ENCODE measurements at places on chromosomes 2 and 18. TPM values are rescaled to one million over a fixed set of nuclear protein-coding genes. Genes with fewer than 3 reads are reported as not detected.

FSHR gene
- total RNA-seq: not detected

ADAM17 gene
- total RNA-seq: 46.4 TPM

LRATD1 gene
- total RNA-seq: 0.28 TPM

IL1RL1 gene
- total RNA-seq: under 0.01 TPM

AKAIN1 gene
- total RNA-seq: not detected

NFATC1 gene
- 0.36 TPM for total RNA-seq

FEV gene
- not detected for total RNA-seq

MTCL1 gene
- total RNA-seq: 38.6 TPM

SNTG2 gene
- total RNA-seq: 0.56 TPM

TXNDC2 gene
- total RNA-seq: 0.18 TPM

COBLL1 gene
- 1.1 TPM for total RNA-seq

FNDC4 gene
- 7.3 TPM for total RNA-seq

POU3F3 gene
- total RNA-seq: not detected

DLGAP1 gene
- total RNA-seq: under 0.01 TPM

OR6B2 gene
- total RNA-seq: not detected

GBX2 gene
- not detected for total RNA-seq

LINC00305 gene
- total RNA-seq: not detected

DCDC2C gene
- total RNA-seq: not detected

EIF5B gene
- total RNA-seq: 26.9 TPM

SCN7A gene
- 0.90 TPM for total RNA-seq

HOXD4 gene
- total RNA-seq: not detected

BMPR2 gene
- total RNA-seq: 34.7 TPM

CLIP4 gene
- 64.2 TPM for total RNA-seq

LPIN1 gene
- 21.7 TPM for total RNA-seq

IHH gene
- not detected for total RNA-seq

UGT1A4 gene
- not detected for total RNA-seq

ADCYAP1 gene
- total RNA-seq: not detected

ABCA12 gene
- under 0.01 TPM for total RNA-seq

SULT1C2 gene
- not detected for total RNA-seq

LOXHD1 gene
- not detected for total RNA-seq

RASGRP3 gene
- total RNA-seq: 3.0 TPM

DNAJC5G gene
- total RNA-seq: not detected

MYO3B gene
- not detected for total RNA-seq

MGAT4A gene
- under 0.01 TPM for total RNA-seq

ABCB11 gene
- total RNA-seq: not detected

SKOR2 gene
- not detected for total RNA-seq

MFSD2B gene
- not detected for total RNA-seq

CIDEA gene
- not detected for total RNA-seq

DHRS9 gene
- not detected for total RNA-seq

SLC40A1 gene
- total RNA-seq: 5.0 TPM

All from IMR-90 (cell line).